Activated gamma-delta T cell treated with Interleukin-2 at 50 U/mL for 16 hours (primary cell): ENCODE measurements at places on chromosomes 5 and 9.

DNA sequence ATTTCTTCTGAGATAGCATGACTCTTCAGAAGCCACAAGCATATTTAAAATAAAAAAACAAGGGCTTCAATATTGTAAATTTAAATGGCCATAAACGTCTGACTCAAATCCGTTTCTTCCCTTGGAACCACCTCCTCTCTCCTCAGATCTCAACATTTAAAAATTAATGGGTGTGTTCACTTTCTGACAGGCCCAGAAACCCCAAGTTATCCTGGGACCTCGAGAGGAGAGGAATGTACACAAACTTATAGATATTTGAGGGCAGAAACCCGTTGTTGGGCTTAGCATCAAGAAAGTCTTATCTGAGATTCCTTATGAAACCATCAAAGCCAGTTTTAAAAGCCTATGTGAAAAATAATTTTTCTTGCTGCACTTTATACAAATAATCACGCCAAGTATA lies 29.2 kb downstream of the MLLT3 start:
- DNase-seq: no peak

GRCh38 chr9:107105784-107106183 lies 177.3 kb upstream of the RAD23B start:
- no peak for DNase-seq

DNA sequence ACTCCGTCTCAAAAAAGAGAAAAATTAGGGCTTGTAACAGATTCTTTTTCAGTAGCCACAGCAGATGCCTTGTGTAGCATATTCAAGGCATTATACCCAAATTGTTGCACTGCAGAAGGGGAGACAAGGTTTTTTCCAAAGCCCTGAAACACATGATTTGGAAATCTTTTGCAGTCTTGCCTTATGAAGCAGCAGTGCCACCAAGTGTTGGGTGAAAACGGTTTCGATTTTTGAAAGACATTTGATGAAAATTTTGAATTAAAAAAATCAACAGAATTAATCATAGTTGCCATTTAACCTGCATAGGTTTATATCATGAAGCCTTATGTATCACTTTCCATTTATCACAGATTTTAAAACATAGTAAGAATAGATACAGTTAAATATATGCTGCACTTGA lies 479.5 kb downstream of the TAF11L14 start:
- no peak for DNase-seq

- DNase-seq: no peak
Observed at GRCh38 chr5:57839025-57839424, 356.4 kb upstream of the ACTBL2 start.

DNA sequence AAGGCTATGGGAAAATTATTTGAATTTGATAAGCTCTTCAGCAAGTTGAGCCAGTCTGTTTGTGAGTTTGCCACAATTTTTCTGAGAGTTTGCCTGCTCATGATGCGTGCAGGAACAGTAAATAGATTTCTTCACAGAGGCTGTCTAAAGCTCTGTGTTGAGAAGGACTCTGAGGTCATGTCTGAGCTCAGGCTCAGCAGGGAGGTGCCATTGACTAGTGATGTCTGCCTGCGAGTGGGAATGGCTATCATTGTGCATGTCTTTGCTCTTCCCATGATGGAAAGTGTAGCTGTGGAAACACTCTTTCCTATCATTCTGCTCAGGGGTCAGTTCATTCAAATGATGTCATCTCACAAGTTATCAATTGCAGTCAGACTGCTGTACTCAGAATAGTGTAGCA lies 142.8 kb downstream of the RASEF start:
- no peak for DNase-seq

DNA sequence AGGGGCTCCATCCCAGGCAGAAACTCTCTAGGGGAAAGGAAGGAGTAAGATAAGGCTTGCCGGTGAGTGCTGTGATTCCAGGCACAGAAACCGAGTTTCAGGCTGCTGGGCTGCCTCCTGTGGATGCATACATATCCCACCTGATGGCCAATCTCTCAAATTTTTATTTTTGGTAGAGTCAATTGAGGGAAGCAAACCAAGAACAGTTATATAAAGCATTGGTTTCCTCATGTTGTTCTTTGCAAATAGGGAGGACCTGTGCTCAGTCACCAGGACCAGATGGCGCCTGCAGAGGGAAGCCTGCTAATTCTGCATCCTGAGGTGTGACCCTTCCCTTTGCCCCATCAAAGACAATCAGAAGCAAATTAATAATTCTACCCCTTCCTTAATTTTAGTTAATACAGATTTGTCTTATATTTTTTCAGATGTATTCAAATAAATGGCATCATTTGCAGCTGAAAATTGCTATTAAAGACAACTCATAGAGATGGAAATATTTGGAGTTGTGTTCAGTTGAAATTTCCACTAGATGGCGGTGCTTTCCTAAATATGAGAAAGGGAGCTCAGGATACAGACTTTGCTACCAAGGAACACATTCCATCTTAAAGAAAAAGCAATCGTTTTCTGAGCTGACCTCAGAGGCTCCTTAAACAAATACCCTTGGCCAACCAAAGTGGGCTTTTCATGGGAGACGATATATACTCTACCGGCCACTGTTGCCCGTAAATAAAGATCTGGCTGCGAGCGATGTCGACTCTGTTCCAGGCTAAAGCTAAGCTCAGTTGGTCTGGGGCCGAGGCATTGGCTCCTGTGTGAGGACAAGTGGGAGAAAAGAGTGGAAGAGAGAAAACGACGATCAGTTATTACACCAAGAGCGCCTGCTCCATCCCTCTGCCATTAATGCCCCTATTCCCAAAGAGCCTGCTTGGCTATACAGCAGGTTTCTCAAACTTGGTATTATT lies 225.7 kb upstream of the KLF9 start:
- DNase-seq: no peak

- DNase-seq: no peak
Observed at GRCh38 chr5:74285675-74286280, 354.8 kb downstream of the ENC1 start.

DNA sequence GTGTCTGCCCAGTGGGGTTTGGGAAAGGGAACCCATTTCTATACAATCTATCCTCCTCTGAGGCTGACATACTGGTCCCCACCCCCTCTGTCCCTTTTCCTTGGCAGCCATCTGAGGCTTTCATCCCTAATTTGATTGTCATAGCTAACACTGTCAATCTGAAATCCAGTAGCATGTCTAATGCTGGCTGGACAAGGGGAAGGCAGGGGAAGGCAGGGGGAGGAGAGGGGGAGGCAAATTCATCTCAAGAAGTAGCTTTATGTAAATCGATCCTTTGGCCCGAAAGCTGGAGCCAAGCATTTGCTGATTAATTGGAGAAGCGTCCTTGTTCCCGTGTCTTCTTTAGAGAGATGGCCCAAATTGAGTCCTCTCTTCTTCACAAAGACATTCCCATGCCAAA lies 314.1 kb upstream of the PANK3 start:
- DNase-seq: no peak

GRCh38 chr9:19140259-19140658 lies 13.0 kb upstream of the PLIN2 start:
- DNase-seq: no peak

GRCh38 chr9:29625292-29625731 lies 2052.0 kb upstream of the C9orf72 start:
- no peak for DNase-seq

- DNase-seq: no peak
Observed at GRCh38 chr5:151740958-151741373, 17.5 kb downstream of the ATOX1 start.

GRCh38 chr5:73037545-73037944 lies 81.7 kb downstream of the FCHO2 start:
- DNase-seq: no peak

DNA sequence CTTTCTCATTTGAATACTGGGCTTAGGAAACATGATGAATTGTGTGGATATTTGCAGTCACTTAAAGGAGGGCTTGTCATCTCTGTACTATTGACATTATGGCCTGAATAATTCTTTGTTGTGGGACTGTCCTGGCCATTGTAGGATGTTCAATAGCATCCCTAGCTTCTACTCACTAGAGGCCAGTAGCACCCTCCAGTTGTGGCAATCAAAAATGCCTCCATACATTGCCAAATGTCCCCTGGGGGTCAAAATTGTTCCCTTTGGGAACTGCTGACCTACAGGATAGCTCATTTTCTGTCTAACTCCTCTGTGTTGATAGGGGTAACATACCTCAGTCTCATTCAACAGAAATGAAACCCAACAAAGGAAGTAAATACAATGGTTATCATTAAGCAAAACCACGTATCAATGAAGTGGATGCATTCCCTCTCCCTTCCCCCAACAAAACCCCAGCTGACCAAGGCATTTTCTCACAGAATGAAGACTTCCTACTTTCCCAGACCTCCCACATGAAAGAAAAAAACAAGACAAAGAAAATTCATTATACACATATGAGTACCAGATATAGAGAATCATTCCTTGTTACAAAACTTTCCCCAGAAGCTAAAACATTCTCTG lies 18.1 kb downstream of the FYB1 start:
- no peak for DNase-seq

DNA sequence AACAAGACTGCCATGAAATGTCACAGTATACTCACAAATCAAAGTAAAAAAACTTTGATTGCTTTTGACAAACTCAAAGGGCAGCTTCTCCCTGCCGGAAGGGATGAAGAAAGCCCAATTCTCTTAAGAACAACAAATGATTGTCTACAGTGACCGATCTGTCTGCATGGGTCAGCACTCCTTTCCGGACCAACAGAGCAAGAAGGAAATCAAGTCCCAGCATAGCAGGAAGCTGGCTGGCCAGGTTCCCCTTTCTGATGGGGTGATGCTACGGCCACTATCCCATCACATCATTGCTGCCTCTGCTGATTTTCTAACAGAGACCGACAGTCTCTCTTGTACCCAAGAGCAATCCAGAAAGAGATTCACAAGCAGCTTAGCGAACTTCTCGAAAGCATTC lies 692 bp downstream of the C1QTNF3 start:
- no peak for DNase-seq

- DNase-seq: no peak
Observed at GRCh38 chr9:113409481-113409880, 994 bp downstream of the POLE3 start.

DNA sequence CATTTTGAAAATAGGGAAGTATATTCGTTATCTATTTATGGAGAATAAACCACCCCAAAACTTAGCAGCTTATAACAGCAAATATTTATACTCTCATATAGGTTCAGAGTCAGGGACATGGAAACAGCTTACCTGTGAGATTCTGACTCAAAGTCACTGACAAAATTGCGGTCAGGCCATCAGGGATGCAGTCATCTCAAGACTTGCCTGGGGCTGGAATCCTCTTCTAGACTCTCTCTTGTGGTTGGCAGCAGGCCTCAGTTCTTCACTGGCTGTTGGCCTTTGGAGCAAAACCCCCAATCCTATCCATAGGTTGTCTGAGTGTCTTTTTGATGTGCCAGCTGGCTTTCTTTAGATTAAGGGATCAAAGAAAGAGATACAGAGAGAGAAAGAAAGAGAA lies 275.6 kb downstream of the SEC61B start:
- DNase-seq: no peak

DNA sequence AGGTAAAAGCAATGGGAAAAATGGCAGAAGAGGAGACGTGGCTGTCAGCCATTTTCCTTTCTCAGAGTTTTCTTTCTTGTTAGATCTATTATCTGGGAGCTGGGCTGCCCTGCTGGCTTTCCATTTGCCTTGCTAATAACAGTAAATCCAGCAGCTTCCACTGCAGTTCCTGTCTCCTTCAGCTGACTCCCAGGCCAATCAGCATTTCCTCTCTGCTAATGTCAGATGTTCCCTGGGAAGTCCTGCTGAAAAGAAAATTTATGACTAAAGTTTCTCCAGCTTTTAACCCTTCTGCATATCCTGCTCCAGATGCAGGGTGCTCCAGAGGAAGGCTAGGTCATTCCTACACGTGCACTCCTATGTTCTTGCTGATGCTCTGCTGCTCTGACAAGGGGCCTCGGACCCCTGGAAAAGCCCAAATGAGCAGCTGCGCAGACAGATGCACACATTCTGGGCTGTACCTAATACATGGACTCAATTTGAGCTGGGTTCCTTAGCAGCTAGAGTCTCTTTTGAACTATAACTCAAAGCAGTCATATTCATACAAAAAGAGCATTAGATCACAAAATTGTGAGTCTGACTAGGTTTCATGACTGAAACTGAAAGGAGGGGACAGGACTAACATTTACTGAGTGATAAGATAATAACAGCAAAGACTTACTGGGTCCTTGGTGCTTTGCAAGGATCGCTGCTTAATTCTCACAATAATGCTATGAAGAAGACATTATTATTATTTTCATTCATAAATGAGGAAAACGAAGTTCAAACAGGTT lies 182.2 kb downstream of the MAPKAP1 start:
- no peak for DNase-seq

DNA sequence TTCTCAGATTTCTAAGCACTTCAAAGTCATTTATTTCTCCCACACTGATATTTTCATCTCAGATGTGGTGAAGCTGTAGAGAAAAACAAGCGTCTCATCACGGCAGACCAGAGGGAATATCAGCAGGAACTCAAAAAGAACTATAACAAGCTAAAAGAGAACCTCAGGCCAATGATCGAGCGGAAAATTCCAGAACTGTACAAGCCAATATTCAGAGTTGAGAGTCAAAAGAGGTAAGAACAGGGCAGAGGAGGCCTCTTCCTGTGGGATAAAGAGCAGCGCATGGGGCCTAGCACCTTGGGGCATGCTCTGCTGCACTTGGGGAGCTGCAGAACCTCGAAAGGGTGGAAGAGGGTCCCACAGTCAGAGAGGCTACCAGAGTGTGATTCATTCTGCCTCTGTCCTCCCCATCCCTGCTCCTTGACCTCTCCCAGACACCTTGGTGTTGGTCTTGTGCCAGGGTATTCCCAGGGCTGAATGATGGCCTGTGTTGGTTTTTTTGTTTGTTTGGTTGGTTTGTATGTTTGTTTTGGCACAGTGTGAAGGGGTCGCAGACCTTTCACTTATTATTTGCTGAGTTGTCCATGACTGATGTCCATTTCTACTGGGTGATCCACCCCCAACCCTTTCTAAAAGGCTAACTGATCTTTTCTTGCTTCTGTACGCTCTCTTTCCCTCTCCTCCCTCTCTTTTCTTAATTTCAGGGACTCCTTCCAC lies 248.9 kb downstream of the DOCK8 start:
- no peak for DNase-seq

- DNase-seq: peak; percentile 85
Observed at GRCh38 chr9:131502781-131503625, at the start of gene POMT1. Gene POMT1 (plus strand): TSS chr9:131502918. CDS start chr9:131504219, 1,301 bp downstream.

DNA sequence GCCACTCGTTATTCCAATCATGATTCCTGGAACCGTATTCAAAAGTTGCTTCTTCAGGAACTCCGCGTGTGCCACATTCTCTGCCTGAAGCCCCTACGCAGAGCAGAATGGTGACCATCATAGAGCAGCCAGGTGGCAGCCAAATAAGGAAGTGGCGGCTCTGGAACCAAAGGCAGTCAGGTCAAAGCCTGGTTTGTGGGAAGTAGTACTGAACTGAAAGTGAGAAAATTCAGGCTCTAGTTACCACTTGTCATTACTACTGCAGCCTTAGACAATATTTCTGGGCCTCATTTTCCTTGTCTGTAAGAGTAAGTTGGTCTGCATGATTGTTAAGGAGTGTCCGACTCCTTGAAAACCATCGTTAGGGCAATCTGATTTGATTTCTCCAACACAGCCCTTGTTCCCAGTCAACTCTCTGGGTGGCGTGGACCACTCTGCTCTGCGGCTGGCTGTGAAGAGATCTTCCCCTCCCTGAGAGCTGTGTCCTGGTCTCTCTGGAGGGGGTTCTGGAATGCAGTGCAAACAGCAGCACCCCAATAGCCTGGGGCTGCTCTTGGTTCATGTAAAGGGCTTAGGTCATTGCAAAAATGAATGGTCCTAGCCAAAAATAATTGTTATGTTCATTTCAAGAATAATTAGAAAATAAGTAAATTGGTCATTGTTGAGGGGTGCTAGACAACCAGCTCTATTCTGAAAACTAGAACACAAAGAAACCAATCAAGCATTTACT lies 102.4 kb downstream of the MED27 start:
- no peak for DNase-seq
